Suprapubic skin (tissue), 4 donors: ENCODE measurements at places on chromosomes 1 and 21.

DNA sequence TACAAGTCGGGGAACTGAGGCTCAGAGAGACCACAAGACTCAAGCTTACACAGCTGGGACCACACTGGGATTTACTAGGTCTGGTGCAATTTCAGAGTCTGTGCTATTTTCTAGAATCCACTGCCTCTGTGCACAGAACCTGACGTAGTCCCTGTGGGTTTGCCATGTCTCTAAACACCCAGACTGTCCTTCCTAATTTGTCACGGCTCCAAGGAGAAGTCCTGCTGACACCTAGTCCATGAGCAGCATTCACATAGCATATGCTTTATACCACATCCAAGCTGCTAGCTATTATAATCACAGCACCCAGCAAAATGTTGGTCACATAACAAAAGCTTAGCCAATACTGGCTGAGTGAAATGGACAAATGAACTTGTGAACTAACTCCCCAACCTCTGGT, 79.0 kb upstream of the HMGB4 start:
- no peak for DNase-seq

DNA sequence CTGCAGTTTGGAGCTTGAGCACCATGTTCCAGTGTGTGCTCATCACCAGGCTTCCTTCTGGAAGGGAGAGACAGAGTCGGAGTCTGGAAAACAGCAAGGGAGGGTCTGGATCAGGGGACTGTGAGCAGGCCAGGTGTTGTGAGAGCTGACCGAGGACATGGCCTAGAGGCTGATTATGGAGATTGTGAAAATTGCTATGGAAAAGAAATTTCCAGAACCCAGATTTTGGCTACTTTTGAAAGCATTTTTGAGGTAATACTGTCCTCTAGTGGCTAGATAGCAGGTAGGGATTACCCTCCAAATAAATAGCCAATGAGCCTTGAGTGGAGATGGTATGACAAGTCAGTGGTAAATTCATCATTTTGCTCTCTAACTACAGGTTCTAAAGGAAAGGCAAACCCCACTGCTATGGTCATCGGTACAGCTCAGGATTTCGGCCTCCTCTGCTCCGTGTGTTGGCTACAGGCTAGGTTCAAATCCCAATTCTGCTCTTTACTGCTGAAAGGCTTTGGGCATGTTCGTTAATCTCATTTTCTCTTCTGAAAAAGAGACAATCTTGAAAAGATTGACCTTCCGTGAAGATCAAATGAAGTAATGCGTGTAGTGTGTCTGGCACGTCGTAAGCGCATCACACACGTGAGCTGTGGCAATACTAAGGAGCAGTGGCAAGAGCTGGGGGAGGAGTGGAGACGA, 1.0 kb upstream of the HAO2 start:
- no peak for DNase-seq

GRCh38 chr1:113898241-113898814, 6.3 kb downstream of the AP4B1 start:
- no peak for DNase-seq

DNA sequence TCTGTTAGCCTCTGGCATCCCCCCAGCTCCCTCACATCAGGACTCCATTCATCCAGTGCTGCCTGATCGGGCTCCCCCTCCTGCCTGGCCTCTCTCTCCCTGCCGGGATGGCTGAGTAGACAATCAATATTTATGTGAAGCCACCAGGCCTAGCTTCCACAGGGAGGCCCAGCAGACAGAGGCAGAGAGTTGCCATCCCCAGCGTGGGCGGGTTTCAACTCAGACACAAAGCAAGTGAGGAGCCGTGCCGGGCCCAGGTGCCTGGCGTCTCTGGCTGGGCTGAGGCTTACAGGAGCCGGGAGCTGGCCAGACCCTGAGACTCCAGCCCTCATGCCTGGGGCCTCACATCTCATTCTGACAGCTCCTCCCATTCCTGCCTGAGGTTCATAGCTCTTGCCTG, 34.5 kb upstream of the ATP2B4 start:
- no peak for DNase-seq

DNA sequence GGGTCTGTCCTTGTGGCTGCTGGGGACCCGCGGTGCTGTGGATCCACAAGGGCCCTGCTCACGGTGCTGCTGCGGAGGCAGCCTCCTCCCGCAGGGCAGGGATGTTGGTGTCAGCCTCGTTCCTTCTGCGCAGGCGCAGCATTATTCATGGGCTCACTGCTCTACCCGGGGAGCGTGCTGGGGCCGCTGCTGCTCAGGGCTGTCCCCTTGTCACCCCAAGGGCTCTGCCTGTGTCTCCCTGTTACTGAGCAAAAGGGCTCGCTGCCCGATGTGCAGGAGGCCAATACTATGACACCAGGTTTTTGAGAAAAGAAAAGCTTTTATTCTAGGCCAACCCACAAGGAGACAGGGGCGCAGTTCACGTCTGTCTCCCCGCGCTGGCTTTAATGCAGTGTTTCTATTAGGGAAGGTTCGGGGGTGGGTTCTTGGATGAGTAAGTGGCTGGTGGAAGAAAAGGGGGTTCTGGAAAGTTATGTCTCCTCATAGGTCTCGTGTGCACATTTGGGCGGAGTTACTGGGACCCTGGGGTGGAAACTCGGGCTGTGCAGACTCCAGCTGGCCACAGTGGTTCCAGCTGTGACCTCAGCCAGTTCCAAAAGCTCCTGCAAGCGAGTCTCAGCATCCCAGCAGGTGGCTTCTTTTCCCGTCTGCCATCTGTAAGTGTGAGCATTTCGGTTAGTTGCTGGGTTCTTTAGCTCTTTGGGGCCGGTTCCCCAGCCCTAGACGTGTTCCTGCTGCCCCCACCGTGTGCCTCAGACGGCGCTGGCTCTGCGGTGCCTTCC, 40.8 kb upstream of the LRRC3 start:
- DNase-seq: peak; percentile 33

GRCh38 chr1:200666309-200666708, 3.4 kb downstream of the DDX59 start:
- DNase-seq: no peak

- DNase-seq: no peak
Observed at GRCh38 chr1:172903581-172904220, 147.0 kb downstream of the TNFSF18 start.

DNA sequence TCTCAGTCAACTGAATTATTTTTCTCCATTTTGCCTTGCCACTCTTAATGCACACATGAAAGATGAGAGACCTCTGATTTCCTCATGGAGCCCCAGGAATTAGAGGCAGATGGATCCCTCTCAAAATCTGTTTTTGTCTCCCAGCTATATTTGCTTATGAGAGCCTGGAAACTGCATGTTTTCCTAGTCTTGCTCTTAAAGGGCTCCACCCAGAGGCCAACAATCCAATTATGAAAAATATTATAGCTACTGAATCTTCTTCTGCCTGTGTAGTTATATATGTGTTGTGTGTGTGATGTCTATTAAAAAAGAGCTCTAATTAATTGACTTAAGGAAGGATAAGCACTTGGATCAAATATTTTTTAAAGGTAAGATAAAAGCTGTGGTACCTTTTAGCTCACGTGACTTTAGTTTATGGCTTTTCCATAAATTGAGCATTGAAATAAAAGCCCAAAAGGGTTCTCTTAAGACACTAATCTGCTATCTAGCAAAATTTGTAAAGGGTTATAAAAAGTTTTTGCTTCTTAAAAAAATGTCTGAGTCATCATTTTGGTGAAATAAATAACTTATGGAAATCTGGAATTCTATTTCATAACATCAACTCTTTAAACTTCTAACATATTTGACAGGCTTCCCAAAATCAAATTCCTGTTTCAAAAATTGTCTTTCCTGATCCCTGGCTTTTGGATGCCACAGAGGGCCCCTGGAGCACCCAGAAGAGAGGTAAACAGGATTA, 31.2 kb upstream of the TSPEAR start:
- DNase-seq: no peak

- DNase-seq: no peak
Observed at GRCh38 chr1:204409123-204409522, 2.5 kb downstream of the PPP1R15B start.
